ENCODE measurements at places on chromosomes 3 and 15.

GRCh38 chr15:56261854-56262509 is 18.3 kb upstream of the RFX7 start:
- DNase-seq = no peak

DNA sequence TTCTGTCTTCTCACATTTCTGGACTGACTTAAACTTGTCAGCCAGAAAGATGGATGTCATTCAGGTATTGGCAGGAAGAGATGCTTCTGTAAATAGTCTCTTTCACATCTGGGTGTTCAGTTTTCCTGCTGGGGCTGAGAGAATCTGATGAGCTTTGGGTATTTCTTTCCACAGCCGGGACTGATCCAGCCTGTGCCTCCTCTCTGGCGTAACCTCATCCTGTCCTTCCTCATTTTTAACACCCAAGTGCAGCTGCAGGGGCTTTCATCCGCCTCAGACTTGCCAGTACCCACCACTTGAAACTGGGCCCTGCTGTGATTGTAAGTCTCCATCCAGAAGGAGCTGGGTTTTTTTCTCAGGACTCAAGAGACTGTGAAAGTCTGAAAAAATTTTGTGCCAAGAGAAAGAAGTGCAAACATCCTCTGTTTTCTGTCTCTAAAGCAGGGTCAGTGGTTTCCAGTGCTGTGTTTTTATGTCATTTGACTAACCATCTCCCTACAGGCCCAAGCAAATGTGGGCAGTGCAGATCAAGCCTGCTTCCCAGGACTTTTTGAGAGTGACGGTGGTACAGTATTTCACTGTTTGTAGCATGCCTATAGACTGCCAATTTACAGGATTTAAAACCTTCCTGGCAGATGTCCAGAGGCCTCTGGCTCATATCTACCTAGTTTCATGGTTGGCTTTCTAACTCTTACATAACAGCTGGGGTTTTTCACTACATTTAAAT is 342.7 kb downstream of the PTPRG start:
- DNase-seq = no peak

GRCh38 chr15:39729500-39729899 is 53.1 kb downstream of the FSIP1 start:
- DNase-seq = no peak

- no peak for DNase-seq
Measured at GRCh38 chr3:170712798-170713197, 126.9 kb upstream of the SLC7A14 start.

DNA sequence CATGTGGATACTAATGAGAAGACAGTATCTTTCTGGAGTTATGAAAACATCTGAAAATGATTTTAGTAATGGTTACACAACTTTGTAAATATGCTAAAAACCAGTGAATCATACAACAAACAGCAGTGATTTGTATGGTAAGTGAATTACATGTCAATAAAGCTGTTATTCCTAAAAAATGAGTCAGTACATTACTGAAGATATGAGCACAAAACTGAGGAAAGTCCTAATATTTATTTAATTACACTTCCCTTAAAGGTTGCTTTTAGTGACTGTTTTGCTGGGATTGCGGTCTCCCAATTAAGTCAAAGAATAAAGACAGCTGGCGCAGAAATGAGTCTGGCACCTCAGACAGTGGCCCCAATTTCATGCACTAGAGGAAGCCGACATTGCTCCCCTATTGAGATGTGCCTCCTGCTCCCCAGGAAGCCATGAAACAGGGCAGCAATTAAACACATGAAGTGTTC is 50.9 kb upstream of the FSIP1 start:
- DNase-seq = peak; percentile 1

- DNase-seq = no peak
Measured at GRCh38 chr3:11779626-11780025, 67.1 kb downstream of the TAMM41 start.

GRCh38 chr3:138203938-138204337 is 16.8 kb downstream of the ARMC8 start:
- no peak for DNase-seq

DNA sequence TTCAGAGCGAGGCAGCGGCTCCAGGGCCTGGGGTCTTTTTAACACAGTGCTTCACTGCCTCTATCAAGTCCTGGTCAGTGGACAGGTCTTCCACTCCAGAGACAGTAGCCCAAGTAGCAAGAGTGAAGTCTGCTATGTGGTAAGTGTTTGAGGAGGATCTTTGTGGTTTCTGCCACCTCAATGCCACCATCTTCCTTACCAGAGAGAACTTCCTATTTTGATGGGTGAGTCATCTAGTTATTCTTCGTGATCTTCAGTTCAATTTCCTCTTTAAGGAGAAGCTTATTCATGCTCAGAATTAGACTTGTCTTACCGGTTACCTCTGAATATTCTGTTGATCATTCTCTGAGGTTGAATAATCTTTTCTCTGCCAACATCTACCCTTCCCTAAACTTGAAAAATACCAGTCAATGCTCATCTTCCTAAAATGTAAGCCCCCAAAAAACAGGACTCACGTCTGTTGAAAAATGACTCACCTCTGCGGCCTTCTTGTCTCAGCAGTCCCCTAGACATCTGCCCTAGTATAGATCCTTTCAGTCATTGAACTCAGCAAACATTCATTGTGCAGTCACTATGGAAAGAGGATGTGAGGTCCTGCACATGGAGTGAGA is 32.2 kb upstream of the BCL6 start:
- no peak for DNase-seq

DNA sequence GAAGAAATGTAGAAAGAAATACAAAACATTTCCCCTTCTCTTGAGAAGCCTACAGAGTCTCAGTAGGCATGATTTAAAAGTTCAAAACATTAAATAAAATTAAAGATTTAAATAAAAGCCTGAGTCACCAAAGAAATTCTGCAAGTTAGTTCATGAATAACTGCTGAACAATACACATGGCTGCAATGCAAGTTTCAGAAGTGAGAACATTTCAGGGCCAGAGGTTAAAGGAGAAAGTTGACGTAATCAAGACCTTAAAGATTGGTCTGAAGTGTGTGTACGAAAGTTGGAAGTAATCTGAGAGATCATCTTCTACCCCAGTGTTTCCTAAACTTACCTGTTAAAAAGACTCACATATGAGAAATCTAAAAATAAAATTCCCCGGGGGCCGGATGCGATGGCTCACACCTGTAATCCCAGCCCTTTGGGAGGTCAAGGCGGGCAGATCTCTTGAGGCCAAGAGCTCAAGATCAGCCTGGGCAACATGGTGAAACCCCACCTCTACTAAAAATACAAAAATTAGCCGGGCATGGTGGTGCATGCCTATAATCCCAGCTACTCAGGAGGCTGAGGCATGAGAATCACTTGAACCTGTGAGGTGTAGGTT is 108.7 kb upstream of the PHLDB2 start:
- no peak for DNase-seq

- DNase-seq = no peak
Measured at GRCh38 chr15:64151727-64152506, at the start of gene SNX22. TSS of gene SNX22 (plus strand) at chr15:64151731. CDS start at chr15:64151776, 45 bp downstream.

DNA sequence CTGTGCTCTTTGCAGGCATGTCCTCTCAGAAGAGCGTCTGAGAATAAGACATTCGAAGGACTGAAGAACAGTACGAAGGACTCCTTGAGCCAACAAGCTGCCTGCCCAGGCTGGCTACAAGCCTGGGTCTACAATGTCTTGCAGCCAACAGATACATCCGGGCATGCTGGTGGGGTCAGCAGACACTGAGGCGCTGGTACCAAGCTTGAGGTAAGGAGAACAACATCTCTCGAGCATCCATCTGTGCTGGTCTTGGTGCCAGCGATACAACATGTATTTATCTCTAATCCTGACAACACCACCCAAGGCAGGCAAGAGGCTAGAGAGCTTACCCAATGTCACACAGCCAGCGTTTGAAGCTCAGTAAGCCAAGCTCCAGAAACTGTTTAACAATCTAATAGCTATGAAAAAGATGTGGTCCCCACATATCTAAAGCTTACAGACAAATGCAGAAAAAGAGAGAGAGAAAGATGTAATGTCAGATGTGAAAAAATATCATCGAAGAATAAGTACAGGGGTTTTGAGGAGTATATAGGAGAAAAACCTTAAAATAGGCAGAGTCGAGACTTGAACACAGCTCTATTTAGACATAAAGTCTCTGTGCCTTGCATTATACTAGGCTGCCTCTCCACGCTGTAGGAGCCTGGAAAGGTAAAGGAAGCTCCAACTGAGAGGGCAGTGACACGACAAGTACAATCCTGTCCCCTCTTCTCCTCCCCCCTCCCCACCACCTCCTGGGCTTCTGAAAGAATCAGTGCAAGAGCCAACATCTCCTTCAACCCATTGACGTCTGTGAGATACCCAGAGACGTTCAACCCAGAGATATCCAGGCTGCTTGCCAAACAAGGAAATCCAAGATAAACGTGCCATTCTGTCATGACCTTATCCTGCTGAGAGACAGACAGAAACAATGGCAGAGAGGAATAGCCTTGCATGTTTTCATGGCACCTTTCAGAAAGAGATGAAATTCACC is 39.4 kb downstream of the WWTR1 start:
- DNase-seq = no peak

DNA sequence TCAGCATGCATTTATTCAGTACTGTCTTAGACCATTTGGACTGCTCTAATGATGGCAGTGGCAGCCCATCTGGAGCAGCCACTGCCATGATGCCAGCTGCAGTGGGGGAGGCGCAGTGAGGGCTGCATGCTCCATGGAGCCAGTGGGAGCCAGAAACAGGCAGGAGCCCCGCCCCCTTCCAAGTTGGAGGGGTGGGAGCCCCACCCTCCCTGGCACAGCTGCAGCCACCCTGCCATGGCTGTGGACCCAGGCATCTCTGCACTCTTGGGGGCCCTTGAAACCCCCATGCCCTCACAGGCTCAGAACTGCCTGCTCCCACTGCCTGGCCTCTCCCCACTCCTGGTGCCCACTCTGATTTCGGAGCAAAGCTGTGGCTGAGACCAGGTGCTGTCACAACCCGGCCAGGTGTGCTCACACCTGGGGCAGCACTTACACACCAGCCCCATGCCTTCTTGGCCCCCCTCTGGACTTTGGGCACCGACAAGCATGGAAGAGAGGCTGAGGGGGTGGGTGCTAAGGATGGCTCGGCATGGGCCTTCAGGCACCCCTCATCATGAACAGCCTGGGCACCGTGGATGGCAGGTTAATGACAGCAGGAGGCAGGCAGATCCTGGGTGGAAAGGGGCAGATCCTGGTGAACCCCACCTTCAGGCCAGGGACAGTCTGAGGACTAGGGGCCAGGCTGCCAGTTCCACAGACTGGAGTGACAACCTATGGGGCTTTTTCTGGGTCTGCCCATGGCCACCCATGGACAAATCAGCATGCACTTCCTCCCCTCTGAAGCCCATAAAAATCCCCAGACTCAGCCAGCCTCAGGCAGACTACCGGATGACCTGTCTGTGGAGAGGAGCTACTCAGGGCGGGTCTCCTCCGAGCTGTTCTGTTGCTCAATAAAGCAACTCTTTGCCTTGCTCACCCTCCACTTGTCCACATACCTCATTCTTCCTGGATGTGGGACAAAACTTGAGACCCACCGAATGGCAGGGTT is 18.3 kb downstream of the TBC1D21 start:
- no peak for DNase-seq

DNA sequence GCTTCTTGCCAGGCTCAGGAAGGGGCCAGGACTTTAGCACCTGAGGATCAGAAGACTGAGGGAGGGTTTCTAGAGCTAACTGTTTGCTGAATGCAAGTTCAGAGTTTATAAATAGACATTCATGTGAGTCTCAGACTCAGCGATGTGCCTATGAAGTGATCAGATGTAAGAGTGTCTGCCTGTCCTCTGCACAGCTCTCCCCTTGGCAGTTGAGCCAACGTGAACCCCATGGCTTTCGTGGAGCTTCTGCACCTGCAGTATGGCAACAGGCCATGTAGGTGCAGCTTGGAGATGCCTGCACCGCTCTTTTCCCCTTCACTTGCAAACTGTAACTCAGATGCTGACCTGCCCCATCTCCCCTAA is 141.9 kb downstream of the CHDH start:
- no peak for DNase-seq

DNA sequence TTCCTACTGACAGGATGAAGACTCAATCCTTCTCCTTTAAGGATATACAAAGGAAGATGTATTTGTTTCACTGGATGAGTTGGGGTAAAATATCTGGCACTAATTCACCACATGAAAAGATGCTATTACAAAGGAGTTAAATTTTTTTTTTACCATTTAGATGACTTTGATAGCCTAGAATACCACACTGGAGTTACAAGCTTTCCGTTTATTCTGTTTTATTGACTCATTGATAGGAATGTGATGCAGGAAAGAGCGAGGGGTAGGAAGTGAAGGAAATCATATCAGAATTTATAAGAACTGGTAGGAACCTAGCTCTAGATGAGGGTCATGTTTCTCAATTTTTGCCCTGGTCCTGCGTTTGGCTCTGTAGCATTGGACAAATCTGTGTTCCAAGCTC is 427.2 kb downstream of the GRM7 start:
- no peak for DNase-seq

DNA sequence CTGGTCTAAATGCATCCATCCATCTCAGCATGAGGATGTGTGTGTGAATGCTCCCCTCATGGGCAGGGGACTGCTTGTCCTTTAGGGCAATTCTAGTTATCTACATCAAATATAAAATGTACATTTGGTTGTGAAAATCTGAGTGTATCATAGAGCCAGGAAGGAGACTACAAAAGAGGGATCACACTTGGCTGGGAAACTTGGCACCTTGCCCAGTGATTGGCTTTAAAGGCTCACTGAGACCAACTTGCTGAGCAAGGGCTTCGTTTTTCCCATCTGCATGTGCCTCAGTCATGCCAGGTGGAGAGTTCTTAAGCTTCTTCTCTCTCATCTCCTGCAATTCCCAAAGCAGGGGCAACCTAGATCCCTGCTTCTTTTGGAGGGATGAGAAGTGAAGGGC is 5.2 kb downstream of the CAPN3 start:
- no peak for DNase-seq

GRCh38 chr3:12325586-12326515 is 37.0 kb downstream of the PPARG start:
- no peak for DNase-seq

DNA sequence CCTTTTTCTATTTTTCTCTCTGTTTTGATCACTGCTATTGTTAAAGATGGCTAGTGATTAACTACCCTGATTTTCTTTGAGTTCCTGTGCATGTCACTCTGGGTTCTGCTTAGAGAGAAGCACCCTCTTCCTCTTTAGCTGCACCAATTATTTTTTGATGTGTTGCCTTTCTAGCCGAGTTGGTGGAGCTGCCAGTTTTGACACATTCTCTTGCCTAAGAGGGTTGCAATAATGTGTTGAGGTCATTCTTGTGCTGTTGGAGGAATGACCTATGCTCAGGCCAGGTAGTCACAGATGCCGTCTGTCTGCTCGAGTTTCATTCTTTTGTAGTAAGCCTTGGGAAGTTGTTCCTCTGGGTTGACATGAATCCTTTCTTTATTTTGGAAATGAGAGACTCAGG is 84.6 kb upstream of the DPH6 start:
- DNase-seq = no peak

DNA sequence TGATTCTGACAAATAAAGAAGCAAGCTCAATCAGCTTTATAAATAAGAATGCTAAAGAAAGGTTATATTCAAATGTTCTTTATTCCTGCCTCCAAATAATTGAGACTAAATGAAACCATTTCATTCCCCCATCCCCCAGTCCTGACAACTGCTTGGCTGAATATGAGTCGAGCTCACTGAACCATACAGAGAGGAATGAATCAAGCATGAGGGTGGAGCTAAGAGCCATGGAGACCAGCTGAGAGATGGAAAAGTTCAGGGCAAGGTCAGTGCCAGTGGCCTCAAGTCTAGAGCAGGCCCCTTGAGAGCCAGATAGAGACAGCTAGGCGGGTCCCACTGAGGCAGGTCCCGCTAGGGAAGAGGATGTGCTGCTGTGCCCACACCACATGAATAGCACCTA is 188.7 kb upstream of the EIF1B start:
- DNase-seq = no peak
